CD4-positive, alpha-beta memory T cell (primary cell): ENCODE measurements at places on chromosomes 2 and 18.

DNA sequence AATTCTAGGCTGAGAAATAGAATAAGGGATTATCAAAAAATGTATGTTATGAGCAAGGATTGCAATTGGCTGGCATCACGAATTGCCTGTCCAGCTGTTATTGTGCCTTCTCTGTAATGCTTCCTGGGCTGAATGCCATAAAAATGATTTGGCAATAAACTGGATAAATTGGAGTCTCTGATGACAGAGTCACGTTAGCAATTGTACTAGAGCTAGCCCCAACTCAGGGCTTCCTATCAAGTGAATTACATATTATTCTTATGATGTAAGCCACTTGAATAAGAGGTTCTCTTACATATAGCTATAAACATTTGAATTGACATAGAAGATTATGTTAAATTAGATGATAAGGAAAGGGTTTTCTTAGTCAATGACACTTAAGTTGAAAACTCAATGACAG lies 607.5 kb upstream of the REG3G start:
- DNase-seq = no peak

DNA sequence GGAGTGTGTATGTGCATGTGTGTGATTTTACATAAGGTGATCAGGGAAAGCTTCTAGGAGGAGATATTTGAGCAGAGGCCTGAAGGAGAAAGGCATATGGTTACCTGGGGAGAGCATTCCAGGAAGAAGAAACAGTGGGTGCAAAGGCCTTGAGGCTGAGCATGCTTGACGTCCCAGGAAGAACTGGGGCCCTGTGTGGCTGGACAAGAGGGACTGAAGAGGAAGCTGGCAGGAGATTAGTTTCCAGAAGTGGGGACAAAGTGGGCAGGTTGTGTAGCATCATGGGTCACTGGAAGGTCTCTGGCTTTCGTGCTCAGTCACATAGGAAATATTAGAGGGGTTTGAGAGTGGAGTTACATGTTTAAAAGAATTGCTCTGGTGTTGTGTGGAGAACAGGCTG lies 42.0 kb upstream of the POLE4 start:
- no peak for DNase-seq

DNA sequence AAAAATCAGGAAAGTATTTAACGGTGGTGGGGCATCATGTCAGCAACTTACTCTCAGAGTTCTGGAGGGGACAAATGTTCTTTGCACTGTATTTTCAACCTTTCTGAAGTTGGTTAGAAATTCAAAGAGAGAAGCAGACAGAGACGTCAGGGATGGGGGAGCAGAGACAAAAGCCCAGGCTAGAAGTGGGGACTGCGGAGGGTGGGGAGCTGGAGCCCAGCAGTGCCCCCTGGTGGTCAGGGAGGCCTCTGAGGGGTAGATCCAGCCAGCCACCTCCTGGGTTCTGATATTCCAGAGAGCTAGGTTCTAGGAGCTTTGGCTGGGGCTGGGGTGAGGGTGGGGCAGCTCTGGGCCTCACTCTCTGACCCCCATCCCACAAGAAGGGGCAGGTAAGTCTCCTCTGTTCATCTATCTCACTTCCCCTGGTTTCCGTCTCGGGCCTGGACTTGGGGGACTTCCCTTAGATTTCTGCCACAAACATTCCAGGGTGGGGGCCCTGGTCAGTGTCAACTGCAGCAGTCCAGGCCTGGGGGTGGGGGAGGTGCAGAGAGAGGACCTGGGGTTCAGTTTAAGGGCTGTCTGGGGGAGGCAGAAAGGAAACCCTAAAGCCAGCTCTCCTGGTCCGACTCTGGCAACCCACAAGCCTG lies 8.9 kb downstream of the TNS1 start:
- peak; percentile 17 for DNase-seq

DNA sequence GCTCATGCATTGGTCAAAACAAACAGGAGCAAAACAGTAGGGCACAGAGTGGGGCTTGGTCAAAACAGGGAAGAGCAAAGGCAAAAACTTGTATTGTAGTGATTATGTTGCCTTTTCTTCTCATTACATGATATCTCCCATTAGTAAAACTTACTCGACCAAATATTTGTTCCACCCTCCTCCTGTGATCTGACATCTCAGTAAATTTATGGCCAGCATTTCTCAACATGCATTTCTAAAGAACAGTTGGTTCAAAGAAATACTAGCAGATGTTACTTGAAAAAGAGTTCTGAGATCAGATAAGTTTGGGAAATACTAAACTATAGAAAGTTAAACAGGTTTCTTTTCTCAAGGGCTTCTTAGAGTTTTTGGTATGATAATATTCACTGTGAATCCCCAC lies 423.1 kb downstream of the FIGN start:
- DNase-seq = no peak

DNA sequence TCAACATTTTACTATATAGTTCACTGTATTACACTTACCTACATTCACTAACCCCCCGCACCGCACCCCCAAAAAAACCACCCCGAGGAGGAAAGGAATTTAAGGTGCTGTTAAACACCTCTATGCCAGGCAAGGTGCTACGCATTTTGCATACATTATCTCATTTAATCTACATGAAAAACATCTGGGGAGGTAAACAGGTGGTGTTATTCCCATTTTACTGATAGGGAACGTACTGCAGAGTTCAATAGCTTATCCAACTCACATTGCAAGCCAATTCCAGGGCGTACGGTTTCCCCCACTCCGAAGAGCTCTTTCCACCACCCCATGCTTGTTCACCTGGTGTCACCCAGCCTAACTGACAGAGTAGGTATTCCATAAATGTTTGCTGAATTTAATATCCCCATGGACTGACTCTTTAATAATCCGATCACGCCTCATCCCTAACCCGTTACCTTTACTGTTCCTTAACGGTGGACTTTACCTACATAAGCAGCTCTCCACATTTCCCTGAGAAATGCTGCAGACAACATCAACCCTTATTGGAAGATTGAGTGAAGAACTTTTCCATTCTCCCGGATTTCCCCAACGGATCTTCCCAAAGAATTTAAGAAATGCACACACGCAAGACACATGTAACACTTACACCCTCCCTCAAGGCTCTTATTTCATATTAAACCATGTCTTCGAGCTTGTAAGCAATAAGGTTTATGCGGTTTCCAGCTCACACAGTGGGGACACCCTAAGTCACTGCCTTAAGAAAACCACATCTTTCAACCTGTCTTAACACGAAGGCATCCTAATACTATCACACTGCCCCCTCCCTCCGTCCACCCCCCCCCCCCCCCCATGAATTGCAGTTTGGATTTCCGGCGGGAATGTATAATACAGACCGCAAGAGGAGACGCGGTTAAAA lies 1.2 kb downstream of the RAPH1 start:
- peak; percentile 54 for DNase-seq

- DNase-seq = no peak
Observed at GRCh38 chr2:176934869-176935415, 277.7 kb upstream of the HNRNPA3 start.

- no peak for DNase-seq
Observed at GRCh38 chr2:15601681-15602080, 10.0 kb downstream of the DDX1 start.

- DNase-seq = no peak
Observed at GRCh38 chr2:11703700-11704099, 33.7 kb upstream of the NTSR2 start.

GRCh38 chr2:120990451-120990871 lies 254.8 kb downstream of the GLI2 start:
- DNase-seq = no peak

DNA sequence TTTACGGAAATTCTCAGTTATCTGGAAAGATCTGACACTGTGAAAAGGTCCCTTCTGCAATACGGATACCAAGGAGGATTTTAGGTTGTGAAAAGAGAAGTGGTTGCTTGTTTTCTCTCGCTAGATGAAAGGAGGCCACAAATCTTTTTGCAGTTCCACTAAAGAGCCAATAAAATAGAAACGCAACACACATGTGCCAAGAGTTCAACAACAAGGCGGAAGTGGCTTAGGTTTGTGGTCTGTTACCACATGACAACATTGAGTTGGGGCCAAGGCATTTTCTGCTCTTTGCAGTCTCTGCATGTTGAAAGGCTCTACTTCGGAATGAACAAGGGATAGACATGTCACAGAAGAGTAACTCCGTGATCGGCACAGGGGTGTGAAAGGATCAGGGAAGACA lies 115.7 kb upstream of the OSR1 start:
- peak; percentile 79 for DNase-seq

DNA sequence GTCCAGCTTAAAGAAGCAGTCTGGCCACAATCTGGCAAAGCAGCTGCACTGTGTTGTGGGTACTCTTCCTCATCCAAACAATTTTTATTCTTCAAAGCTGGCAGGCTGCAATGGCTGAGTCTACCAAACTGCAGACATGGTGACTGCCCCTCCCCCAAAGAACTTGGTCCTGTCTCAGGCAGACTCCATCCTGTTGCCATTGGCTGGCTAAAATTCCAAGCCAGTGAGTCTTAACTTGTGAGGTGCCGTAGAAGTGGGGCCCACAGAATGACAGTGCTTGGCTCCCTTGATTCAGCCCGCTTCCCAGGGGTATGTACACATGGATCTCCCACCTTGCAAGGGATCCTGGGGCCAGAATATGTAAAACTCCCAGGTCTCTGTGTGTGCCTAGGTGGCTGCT lies 14.5 kb upstream of the NXPH2 start:
- no peak for DNase-seq
